ENCODE measurements at places on chromosomes 11 and 22.

GRCh38 chr11:73176874-73177155, 34.7 kb upstream of the FCHSD2 start:
- no peak for DNase-seq

- no peak for DNase-seq
Measured at GRCh38 chr22:48827268-48827846, 1000.3 kb downstream of the BRD1 start.

GRCh38 chr11:134196756-134197155, 27.0 kb downstream of the NCAPD3 start:
- no peak for DNase-seq

DNA sequence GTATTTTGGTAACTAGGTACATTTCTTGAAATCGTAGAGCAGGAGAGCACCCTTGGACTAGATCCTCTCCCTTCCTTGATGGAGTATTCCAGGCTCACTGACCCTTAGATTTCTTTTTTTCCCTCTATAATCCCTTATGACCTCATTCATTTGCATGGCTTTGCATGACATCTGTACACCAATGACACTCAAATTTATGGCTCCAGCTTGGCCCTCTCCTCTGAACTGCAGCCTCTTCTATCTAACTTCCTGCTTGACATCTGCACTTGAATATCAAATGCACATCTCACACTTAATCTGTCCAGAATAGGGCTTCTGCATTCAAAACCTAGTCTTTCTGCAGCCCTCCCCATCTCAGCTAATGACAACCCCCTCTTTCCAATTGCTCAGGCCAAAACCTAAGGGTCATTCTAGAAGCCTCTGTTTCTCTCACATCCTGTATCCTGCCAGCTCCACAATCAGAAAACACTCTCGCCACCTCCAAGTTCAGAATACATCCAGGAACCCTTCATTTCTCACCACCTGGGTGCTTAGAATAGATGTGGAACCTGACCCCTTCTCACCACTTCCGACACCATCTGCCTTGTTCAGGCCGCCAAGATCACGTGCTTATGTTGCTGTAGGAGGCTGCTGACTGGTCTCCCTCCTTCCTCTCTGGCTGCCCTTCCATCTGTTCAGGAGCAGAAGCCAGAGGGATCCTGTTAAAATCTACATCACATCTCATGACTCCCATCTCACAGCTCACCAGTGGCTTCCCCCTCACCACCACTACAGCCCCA, 138.9 kb upstream of the MTNR1B start:
- DNase-seq: no peak

GRCh38 chr22:32949391-32950173, 108.6 kb downstream of the SYN3 start:
- DNase-seq: no peak

DNA sequence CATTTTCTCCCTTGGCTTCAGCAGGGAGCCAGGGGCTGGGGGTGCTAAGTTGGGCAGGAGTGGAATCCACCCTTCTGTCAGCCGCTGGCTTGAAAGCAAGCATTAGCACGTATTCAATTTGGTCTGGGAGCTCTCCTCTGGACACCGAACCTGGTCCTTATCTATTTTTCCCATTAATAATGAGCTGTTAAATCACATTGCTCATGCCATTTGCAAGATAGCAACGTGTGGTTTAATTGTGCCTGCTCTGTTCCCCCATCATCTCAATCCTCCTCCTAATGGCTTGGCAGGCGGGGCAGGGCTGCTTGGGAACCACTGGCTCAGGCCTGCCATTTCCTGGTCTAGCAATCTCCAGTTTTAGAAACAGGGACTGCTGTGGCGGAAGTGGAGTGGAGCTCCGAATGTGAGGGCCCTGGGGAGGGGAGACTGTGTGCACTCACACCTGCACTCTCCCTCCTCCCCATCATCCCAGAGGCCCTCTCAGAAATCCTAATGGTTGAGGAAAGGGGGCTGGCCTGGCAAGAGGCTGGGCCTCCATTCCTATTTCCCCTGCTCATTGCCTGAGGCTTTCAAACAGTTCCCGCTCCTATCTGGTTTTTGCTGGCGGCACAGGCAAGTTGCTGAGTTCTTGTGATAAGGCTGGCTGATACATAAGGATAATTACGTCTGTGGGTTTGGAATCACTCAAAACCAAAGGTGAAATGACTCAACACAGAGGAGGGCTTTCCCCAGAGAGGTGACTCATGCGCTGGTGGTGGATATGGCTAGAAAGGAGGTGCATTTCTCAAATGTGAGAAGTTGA, 201.2 kb upstream of the E2F8 start:
- no peak for DNase-seq

GRCh38 chr11:2826679-2827056, 58.9 kb downstream of the CDKN1C start:
- DNase-seq: no peak

All from right renal pelvis (tissue), 4 donors.